Stimulated activated CD8-positive, alpha-beta memory T cell treated with anti-CD3 and anti-CD28 coated beads, Interleukin-4, amount 100 ng/mL, for 4 hours (primary cell): ENCODE measurements at places on chromosomes 12 and 14.

- DNase-seq, result no peak
Observed at GRCh38 chr12:108193917-108194316, 64.8 kb downstream of the WSCD2 start.

- no peak for DNase-seq
Observed at GRCh38 chr14:76830556-76830955, 4.3 kb downstream of the LRRC74A start.

DNA sequence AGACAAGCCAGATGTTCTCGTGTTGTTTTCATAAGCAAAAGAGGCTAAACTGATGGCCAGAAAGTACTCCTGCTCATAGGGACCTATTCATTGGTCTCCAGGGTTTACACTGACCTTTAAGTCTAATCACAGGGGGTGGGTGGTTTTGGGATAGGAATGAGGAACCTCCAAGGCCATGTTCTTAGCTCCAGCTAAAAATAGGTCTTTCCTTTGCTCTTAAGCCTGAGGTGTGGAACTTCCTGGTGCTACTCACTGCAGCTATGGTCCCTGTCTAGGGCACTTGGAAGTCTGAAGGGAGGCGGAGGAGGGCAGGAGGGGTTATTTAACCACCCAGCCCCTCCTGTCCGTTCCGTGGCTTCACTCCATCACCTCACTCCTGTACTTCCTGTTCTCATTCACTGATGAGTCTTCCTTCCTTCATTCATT, 18.6 kb downstream of the GPRC5A start:
- no peak for DNase-seq

DNA sequence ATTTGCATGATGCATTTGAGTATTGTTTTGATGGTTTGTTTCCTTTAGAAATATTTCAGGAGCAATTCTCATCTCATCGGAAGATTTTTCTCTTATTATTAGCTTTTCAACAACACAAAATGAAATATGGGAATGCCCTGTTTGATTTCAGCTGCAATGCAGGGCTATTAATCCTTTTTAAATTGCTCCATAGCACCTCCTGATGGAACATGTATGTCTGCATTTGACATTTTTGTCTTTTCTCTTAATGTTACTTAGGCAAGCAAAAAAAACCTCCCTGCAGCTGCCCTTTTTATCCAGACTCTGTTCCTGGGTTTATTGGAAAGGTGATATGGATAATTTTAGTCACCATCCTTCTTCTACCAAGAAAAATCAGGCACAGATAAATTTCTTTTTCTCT, 895.8 kb downstream of the RPS29 start:
- no peak for DNase-seq

- DNase-seq, result no peak
Observed at GRCh38 chr12:49970658-49971057, 2.1 kb upstream of the AQP6 start.

DNA sequence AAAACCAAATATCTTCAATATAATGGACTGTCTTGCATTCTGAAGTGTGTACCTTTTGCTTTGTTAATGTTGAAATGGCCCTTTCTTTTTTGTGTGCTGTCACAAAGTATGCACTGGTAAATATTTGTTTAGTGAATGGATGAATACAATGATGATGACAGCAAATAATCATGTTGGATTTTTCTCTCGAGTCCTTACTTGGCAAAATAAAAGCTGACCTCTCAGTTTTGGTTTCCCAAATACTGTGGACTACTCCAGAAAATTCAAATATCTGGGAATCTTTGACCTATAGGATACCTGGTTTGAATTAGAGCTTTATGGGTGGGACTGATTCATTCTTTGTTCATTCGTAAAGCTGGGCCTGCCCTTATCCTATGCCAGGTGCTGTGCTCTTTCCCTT, 5.5 kb downstream of the UBE3B start:
- no peak for DNase-seq

GRCh38 chr14:78524196-78524595, 354.0 kb downstream of the NRXN3 start:
- no peak for DNase-seq
